ENCODE measurements at places on chromosomes 7 and 10. TPM values are rescaled to one million over a fixed set of nuclear protein-coding genes. Genes with fewer than 3 reads are reported as not detected.

DNA sequence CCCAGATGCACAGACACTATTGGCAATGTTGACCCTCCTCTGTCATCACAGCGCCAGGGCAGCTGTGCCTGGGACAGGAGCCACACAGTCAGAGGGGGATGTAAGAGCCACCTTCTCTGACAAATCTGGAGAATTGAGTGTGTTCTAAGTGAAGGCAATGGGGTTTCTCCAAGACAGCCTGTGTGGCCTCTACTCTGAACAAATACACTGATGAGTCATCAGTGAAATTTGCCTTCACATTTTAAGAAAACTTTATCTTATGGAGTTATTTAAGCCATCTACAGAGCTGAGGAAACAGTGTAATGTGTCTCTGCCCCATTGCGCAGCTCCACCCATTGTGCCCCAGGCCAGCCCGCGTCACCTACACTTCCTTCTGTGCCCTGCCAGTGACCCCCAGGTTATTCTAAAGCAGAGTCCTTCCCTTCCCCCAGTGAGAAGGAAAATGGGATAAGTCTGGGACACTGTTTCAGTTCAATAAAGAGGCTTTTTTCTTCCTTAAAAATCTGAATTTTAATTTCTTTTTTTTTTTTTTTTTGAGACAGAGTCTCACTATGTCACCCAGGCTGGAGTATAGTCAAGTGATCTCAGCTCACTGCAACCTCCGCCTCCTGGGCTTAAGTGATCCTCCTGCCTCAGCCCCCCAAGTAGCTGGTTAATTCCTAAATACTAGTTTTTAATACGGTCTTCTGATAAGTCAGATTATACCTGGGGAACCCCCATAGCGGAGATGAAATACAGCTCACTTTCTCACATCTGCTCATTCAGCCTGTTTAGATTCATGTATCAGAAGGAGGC lies 21.8 kb downstream of the AKR1E2 start:
- no peak for DNase-seq

Gene HTR5A
- not detected for polyA plus RNA-seq

- DNase-seq, result no peak
Measured at GRCh38 chr7:117951285-117951684, 78.0 kb upstream of the CTTNBP2 start.

Gene SPDYE9
- 0.67 TPM for polyA plus RNA-seq

DNA sequence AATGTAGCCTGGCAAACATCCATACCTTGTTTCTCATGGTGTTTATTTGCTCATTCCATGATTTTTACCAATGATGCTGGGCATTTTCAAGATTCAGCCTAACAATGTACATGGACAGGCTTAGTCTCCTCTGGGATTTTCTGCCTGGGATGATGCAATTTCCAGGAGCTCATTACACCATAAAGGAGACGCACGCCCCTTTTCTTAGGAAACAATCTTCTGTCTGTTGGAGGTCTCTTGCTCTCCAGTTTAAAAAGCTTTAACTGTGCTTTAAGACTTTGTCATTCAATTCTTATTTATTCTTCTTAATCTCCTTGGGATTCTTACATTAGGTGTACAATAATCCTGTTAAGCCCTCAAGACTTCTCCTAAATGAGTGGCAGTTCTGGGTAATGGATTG lies 150.3 kb upstream of the NRP1 start:
- no peak for DNase-seq

DNA sequence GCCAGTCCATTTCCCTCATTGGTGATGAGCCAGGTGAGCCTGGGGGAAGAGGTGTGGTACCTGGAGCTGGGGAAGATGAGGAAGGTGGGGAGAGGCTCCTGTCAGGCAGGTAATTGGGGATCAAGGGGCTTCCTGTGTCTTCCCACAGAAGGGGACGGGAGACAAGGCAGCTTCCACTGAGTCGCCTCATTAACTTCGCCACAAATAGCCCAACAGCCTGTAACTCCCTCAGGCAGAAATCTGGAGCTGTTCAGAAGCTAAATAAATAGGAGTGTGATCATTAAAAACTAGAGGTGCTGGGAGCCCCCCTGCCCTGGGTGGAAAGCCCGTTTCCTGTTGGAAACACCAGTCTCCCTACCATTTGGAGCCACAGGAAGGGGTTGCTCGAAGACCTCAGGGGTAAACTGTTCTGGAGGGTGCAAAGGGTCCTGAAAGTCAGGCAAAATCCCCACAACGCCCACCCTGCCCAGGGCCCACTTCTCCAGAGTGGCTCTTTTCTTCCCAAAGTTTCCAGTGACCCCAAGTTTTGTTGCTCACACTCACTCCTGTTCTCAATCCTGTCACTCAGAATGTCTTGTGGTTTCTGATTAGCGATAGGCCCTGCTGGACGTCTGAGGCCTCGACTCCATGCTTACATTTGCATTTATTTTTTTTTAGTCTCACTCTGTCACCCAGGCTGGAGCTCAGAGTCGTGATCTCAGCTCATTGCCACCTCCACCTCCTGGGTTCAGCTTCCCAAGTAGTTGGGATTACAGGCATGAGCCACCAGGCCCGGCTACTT lies 25.7 kb downstream of the UNC5B start:
- no peak for DNase-seq

GRCh38 chr10:108241166-108241565 lies 1076.7 kb upstream of the SORCS1 start:
- no peak for DNase-seq

GRCh38 chr7:94486216-94486615 lies 23.4 kb upstream of the CASD1 start:
- no peak for DNase-seq

Gene SLC26A5
- 1.3 TPM for polyA plus RNA-seq

DNA sequence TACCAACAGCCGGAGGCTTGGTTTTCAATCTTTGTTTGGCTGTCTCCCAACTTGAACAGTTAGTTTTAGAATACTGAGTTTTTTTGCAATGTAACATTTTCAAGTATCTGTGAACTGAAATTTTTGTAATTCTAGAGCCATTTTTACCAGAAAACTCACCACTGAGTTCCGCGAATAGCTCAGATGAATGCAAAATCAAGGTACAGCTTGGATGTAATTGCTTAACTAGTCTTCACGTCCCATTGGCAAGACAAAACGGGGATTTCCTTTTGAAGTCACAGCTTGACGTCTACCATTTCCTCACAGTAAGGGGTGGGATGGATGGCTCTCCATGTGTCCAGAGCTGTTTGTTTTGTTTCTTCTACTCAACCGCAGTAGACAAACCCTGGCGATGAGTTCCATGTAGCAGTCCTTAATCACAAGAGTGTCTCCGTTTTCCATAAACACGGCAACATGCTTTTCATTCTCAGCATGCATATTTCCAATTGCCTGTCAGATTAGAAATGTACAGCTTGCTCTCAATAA lies 55.8 kb upstream of the FGFR2 start:
- DNase-seq, result no peak

Gene WDR86
- polyA plus RNA-seq, result 21.3 TPM

GRCh38 chr7:138610671-138611170 lies 90.4 kb downstream of the SVOPL start:
- peak; percentile 47 for DNase-seq

- no peak for DNase-seq
Measured at GRCh38 chr10:50641626-50642025, 17.9 kb upstream of the SGMS1 start.

GRCh38 chr7:137040745-137041144 lies 172.3 kb downstream of the CHRM2 start:
- no peak for DNase-seq

GRCh38 chr10:114026189-114027040 lies 17.3 kb upstream of the ADRB1 start:
- DNase-seq, result no peak

- no peak for DNase-seq
Measured at GRCh38 chr10:2173327-2173726, 436.0 kb upstream of the ADARB2 start.

DNA sequence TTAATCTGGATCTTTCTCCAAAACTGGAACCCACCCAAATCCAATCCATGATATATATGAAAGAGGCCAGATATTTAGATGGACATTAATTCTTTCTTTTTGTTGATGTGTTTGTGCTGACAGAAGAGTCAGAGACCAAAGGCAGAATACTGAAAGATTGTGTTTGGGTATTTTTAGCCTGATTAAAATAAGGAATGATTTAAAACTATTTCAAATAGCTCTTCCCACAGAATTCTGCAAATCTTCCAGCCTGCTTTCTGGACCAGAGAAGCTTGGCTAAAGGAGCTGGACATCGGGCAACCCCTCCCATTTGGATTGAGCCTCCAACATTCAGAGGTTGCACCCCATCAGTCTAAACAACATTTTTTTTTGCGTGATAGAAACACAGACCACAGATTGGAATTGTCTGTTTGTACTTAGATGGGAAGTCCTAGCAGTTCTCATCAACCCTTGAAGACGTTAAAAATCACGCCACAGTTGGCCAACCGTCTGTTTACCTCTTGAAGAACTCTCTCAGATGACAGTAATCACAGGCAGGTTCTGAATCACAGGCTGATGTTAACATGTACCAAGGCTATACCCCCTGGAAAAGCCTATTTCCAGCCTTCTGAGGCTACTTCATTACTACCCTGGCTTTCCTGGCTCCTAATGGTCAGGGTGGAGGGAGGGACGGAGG lies 155.2 kb upstream of the NRP1 start:
- no peak for DNase-seq

DNA sequence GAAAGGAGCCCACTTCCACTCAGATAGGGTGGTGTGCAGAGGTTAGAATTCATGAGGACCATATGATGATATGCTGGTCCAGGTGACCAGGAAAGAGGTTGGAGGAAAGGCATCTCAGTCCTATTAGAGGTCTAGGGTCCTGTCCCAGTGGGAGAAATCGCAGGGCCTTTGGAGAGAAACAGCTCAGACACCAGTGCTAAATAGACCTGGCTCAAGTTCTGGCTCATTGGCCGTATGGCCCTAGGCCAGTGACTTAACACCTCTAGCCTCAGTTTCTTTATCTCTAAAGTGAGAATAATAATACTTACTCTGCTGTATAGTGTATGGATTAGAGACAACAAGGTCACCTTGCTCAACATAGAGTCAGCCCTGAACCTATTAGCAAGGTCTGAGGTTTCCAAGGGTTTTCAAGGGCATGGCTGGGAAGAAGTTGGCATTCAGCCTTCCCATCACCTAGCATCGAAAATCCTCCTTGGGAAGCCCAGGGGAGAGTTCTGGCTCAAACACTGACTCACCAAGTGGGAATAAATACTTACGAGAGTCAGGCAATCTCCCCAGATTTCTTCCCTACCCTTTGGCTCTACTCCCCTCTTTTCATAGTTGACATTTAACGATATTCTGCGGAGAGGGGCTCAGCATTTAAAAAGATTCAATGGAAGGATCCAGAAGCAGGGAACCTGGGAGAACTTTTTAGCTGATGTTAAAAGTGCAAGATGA lies 473.1 kb upstream of the PODXL start:
- DNase-seq, result no peak

Gene PAX4
- not detected for polyA plus RNA-seq

Gene SYT15B
- polyA plus RNA-seq, result 18.4 TPM

- DNase-seq, result no peak
Measured at GRCh38 chr10:78386509-78386908, 352.8 kb downstream of the RPS24 start.

Gene TRIL
- polyA plus RNA-seq, result 57.5 TPM

GRCh38 chr10:121375172-121375571 lies 223.1 kb downstream of the FGFR2 start:
- peak; percentile 50 for DNase-seq

Gene GHRHR
- polyA plus RNA-seq, result not detected

- DNase-seq, result peak; percentile 56
Measured at GRCh38 chr7:144527051-144527471, 123.6 kb upstream of the NOBOX start.

DNA sequence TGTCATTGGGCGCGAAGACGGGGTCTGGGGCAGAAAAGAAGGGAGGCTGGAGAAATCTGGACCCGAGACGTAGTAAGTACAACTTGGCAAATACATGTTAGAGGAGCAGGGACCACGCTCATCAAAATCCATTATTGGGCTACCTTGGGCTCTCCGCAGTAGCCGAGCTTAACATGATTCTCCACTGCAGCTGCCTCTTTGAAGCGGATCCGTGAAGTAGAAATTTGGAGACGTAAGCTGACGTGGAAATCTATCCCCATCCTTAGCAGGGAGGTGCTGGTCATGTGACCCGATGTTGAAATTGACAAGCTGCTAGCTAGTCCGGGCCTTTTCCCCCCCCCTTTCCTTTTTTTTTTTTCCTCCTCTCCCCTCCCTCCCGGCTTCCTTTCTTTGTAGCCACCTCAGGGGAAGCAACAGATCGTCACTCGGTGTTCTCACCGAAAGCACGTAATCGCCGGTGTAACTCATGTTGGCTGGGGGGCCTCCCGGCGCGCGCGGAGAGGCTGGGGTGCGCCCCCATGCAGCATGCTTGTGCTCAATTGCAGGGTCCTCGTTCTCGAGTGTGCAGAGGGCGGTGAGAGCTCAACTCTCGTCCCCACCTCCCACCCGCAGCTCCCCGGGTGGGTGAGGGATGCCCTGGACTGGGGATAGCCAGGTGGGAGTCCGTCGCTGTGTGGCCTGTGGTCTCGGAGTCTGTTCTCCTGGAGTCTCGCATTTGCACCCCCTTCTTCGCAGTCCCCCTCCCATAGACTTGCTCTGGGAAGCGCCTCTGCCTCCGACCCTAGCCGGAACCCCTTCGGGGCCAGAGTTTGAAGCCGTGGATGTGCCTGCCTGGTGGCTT lies at the start of gene HOXA11:
TSS of gene HOXA11 (minus strand) at position 220 of the 841 bp plus-strand sequence. CDS start at position 132, 88 bp downstream.
- DNase-seq, result peak; percentile 28

- no peak for DNase-seq
Measured at GRCh38 chr10:93712593-93712992, 10.2 kb upstream of the FRA10AC1 start.

DNA sequence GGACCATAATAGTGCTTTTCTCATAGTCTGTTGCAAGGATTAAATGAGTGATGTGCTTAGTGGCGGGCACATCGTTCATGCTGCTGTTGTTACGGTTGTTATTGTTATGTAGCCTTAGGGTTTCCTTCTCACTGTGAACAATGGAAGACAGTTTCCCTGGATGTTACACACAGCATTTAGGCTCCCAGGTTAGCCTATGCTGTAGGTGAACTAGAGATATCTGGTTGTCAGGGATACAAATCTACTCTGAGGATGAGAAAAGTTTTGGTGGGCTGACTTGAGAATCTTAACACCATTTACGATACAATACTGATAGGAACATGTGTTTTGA lies 14.7 kb downstream of the SH3PXD2A start:
- DNase-seq, result no peak

Gene GPR158
- 0.81 TPM for polyA plus RNA-seq

- no peak for DNase-seq
Measured at GRCh38 chr7:79137942-79138341, 315.5 kb downstream of the MAGI2 start.

Gene LLCFC1
- 0.23 TPM for polyA plus RNA-seq

Measured in left lung (tissue), 14 donors.